KG1 (cell line): ENCODE measurements at places on chromosomes 6 and 20.

GRCh38 chr6:146679386-146679785 lies 80.6 kb downstream of the ADGB start:
- no peak for DNase-seq

GRCh38 chr20:20482453-20482852 lies 114.5 kb downstream of the INSM1 start:
- no peak for DNase-seq

GRCh38 chr20:57244627-57245214 lies 21.7 kb downstream of the BMP7 start:
- no peak for DNase-seq

DNA sequence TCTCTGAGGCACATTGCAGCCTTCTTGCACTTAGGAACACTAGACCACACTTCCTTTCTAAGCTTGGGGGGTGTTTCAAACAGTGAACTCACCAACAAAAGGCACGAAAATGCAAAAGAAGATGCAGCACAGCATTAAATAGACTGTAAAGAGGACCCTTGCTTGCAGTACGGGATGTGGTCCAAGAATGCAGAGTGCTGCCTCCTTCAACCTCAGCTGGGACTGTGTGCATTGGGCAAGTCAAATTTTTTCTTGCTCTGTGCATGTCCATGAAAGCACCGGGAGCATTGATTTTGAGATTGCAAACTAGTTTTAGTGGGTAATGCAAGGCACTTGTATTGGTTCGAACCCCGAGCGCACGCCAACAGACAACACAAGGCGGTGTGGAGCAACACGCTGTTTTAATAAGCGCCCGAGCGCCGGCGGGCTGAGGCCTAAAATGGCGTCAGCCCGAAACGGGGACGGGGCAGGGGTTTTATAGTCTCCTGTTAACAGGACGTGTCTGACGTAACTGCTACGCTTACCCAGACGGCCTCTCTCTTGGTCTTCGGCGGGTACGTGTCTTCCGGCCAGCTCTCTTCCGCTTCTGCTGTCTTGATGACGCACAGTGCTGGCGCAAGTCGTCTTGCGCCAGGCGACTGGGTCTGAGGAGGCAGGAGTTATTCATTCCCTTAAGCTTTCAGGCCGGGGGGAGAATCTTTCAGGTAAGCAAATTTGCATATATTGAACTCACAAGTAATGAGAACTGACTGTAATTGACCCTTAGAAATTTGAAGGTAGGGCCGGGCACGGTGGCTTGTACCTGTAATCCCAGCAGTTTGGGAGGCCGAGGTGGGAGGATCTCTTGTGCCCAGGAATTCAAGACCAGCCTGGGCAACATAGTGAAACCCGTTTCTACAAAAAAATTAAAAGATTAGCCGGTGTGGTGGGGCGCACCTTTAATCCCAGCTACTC lies 18.7 kb upstream of the ZFP64 start:
- DNase-seq, result no peak

GRCh38 chr6:7749478-7749877 lies 23.6 kb downstream of the BMP6 start:
- no peak for DNase-seq

DNA sequence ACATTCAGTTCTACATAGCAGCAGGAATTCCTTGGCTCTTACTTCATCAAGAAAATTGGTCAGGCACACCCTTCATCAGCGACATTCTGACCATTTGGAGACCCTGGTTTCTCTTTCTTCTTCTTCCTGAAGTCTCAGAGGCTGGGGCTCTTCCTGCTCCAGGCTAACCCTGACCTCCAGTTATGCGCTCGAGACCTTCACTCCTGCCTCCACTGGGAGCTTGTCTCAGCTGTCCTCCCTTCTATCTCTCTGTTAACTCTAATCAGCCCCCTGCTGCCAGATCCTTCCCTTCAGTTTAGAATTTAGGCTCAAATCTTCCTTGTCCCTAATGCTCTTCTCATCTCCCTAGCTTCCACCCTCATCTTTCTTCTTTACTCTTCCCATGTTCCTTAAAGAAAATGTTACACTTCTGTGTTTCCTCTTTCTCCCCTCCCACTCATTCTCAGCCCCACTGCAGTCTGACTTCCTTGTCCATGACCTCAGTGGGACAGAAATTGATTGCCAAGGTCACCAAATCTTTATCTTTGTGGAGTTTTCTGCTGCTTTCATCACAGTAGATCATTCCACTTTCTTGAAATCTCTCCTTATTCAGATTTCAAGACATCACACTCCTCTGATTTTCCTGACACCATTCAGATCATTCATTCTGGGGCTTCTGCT lies 8.4 kb upstream of the HLA-DOA start:
- no peak for DNase-seq

GRCh38 chr20:50325215-50325614 lies 134.6 kb downstream of the CEBPB start:
- DNase-seq, result no peak

GRCh38 chr6:15915508-15916178 lies 213.2 kb upstream of the MYLIP start:
- DNase-seq, result no peak

- DNase-seq, result no peak
Observed at GRCh38 chr6:104887350-104887749, 27.6 kb upstream of the HACE1 start.

GRCh38 chr6:27986928-27987725 lies 30.1 kb downstream of the OR2B6 start:
- DNase-seq, result no peak

- DNase-seq, result no peak
Observed at GRCh38 chr6:5994999-5995657, 11.6 kb downstream of the NRN1 start.
